Activated CD4-positive, alpha-beta T cell treated with anti-CD3 and anti-CD28 coated beads, Interleukin-2, Interleukin-4, amounts not matched to agents 100 ng/mL and 50 ng/mL, durations not matched to agents 16 hours and 8 hours (primary cell): ENCODE measurements at places on chromosomes 16 and 17.

GRCh38 chr17:10126616-10127501 lies 71.5 kb downstream of the GAS7 start:
- no peak for DNase-seq

GRCh38 chr16:87527055-87527724 lies 34.4 kb upstream of the ZCCHC14 start:
- no peak for DNase-seq

DNA sequence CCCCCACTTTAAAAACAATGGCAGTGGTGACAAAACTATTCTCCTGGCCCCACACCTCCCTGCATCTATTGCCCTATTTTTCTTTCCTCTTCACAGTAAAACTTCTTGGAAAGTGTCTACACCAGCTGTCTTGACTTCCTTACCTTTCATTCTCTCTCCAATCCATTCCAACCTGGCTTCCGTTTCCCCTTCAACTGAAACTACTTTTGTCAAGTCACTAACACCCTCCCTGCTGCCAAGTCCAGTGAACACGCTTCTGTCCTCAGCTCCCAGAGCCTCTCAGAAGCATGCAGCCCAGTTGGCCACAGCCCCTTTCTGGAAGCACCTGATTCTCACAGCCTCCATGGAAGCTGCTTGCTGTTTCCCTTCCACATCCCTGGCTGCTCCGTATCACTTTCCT lies 4.0 kb upstream of the SCN4A start:
- no peak for DNase-seq

DNA sequence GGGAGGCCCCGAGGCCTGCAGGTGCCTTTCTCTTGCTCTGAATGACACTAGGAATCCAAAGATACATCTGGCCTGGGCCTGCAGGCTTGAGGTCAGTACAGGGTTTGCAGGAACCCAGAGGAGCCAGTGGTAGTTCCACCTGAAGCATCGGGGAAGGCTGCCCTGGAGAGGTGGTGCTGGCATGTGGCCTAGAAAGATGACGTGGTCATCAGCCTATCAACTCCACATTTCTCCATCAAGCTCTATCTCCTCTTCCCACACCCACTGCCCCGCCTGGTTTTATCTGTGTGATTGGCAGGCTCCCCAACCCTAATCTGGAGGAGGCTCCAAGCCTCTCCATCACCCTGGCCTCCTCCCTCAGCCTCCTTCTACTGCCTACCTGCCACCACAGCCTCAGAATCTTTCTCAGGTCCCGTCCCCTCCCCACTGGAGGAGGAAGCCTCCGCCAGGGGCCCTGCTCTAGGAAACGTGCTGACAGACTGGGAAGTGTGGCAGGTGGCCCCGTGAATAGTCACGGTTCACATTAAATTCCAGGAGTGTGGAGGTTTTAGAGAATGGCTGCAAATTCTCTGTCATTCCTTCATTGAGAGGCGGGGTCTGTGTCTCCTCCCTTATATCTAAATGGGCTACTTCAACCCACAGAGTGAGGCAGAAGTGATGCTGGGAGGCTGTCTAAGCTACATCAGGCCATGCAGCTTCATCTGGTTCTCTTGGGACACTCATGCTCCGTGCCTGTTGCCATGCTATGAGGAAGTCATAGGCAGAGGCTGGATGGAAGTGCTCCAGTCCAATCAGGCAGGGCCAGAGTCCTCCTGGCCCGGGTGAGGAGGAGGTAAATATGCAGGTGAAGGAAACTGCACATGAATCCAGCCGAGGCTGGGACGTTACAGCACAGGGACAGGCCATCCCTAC lies 11.4 kb upstream of the MAP2K3 start:
- DNase-seq = no peak

DNA sequence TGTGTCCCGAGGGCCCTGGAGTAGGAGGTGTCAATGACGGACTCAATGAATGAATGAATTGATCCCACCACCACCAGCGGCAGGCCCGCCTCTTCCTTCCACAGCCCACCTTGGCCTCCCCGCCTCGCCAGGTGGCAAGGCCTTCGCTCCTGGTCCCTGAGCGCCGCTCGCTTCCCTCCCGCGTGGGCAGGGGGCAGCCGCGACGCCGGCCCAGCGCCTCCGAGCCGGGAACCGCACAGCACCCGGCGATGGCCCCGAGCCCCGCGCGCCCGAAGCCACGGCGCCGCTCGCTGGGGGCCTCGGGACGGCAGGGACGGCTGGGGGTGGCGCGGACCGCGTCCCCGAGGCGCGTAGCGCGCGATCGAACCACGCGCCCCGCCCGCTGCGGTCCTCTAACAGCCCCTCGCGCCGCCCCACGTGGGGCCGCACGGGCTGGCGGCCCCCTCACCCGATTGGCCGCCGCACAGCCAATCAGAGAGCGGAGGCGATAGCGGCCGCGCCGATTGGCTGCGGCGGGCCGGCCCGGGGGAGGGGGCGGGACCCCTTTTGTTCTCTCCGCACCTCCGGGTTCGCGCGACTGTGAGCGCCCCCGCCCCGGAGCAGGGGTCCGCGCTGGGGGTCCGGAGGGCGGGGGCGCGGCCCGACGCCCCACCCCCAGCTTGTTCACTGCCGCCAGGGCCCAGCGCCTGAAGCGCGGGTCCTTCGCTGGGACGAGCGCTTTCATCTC lies 31.4 kb downstream of the ACTG1 start:
- DNase-seq = peak; percentile 23

GRCh38 chr17:1498869-1499268 lies 6.4 kb upstream of the MYO1C start:
- DNase-seq = no peak
